Progenitor cell of endocrine pancreas (in vitro differentiated cells): ENCODE measurements at places on chromosomes 13 and 19. TPM values are rescaled to one million over a fixed set of nuclear protein-coding genes. Genes with fewer than 3 reads are reported as not detected.

DNA sequence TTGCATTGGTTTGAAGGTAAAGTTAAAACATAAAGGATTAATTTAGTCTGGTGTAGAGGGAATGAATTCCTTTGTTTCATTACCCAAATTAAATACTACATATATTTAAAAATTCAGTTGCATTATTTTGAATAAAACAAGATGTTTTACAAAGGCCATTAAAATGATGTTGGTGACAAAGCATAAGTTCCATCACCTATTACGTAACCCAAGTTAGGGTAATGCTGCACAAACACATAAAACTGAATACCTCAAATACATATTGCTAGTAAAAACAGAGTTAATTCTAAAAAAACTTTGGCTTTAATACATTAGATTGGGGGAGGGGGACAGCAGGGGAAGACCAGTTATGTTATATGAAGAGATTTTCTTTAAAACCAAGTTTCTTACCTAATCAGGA lies 80.3 kb downstream of the SERP2 start:
- DNase-seq = no peak

DNA sequence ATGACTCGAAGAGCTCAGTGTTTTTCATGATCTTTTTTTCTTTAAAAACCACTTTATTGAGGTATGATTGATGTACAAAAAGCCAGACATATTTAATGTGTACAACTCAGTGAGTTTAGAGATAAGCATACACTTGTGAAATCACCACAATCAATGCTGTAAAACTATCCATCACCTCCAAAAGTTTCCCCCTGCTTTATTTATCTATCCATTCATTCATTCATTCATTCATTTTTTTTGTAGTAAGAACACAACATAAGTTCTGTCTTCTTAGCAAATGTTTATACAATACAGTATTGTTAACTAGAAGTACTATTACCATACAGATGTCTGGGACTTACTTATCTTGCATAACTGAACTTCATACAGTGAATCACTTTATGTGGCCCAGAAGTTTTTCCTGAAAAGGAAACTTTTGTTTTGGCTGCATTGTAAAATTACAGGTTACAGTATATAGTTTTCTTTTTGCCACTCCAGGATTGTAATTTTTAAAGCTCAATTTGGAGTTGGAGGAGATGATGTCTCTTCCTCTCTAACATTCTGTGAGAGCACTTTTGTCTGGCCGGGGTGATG lies 6.7 kb downstream of the RAP2A start:
- no peak for DNase-seq

DNA sequence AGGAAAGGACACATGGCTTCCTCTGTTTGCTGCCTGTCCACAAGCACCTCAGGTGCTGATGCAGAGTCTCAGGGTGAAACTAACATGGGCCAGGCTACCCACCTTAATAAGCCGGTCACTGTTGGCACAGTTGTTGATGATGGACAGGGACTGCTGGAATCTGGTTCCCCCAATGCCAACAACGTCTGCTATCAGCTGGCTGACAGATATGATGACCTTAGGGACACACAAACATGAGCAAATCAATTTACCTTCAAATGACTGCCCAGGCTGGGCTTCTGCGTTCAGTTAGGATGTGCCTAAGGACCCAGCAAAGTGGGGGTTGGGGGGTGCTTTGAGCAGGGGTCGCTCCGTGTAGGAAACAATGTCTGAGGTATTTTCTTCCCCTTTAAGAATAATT lies 77.1 kb upstream of the SLC15A1 start:
- no peak for DNase-seq

GRCh38 chr19:2303211-2303798 lies 4.6 kb downstream of the LINGO3 start:
- no peak for DNase-seq

DNA sequence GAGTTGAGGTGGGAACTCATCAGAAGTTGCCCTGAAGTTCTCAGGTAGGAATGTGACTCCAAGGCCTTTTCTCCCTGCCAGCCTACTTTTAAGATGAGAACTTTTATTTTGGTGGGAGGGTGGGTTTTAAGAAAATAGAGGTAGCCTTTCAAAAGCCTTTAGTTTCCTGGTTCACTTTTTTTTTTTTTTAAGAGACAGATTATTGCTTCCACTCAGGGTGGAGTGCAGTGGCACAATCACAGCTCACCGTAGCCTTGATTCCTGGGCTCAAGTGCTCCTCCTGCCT lies 3.0 kb downstream of the C19orf67 start:
- DNase-seq = no peak

DNA sequence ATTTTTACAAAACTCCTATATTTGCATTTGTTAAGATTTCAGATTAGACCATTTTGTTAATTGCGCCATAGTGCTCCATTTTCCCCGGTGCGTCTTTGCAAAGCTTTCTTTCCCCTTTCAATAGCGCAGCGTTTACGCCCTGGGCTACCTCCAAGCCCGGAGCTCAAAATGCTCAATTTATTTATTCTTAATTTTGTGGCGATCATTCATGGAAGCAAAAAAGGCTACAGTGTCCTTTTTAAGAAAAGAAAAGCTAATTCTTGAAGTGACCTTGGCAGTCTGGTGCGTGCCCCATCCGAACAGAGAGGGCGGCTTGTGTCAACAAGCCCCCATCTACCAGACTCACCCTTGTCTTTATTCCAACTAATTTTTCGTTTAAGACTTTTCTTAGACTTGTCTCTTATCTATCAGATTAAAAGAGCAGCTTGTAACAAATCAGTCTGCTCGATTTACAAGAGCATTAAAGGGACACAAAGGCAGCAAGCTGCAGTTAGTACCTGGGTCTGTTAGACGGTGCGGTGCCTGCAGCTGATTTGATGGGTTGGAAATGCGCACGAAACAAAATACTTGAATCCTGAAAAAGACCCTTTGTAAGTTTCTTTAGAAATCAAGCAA lies 30.1 kb downstream of the GSX1 start:
- no peak for DNase-seq

DNA sequence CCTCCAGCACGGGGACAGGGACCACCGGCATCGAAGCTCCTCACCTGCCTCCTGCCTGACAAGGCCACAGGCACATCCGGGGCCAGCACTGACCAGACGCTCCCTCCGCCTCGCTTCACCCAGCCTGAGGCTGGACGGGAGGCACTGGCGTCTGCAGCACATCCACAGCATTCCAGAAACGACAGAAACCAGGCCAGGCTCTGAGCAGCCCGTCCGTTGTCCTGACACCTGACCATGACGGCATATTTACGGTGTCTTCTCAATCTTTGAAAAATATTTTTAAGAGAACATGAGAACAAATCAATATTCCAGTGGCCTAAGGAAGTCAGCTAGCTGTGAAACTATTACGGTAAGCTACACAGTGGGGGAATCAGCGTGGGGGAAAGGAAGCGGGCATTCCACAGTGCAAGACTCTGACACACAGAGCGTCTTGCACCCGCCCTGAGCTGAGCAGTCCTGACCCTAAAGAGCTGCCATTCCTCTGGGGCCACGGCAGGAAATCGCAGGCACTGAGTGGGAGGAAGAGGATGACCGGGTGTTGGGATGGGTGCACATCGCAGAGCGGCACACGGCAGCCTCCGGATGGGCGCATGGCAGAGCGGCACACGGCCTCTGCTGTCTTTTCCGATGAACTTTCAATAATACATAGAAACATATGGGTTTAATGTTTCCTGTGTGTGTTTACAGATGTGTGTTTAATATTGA lies 26.8 kb downstream of the RASA3 start:
- DNase-seq = no peak

GRCh38 chr13:30985637-30986205 lies 53.3 kb downstream of the TEX26 start:
- DNase-seq = no peak

- no peak for DNase-seq
Measured at GRCh38 chr13:89393758-89394304, 1722.7 kb downstream of the SLITRK5 start.

- DNase-seq = no peak
Measured at GRCh38 chr19:28036486-28036885, 1176.5 kb downstream of the UQCRFS1 start.

DNA sequence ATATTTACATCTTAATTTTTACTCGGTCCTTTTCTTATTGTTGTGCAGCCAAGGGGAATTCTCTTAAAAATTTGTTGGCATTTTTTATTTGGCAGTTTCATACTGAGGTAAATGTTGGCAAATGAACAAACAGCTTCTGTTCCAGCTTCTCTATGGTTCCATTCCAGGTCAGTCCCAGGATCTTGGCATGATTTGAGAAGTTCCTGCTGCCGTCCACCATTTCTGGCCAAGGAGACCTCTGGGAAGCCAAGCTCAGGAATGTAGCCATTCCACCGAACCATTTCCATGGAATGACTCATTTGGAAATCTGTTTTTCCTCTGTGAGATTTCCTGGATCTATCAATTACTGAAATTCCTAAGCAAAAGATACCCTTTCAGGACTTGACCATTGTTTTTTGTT lies 43.9 kb downstream of the SLC10A2 start:
- DNase-seq = no peak

- no peak for DNase-seq
Measured at GRCh38 chr13:111515307-111515617, 194.8 kb downstream of the TEX29 start.

DNA sequence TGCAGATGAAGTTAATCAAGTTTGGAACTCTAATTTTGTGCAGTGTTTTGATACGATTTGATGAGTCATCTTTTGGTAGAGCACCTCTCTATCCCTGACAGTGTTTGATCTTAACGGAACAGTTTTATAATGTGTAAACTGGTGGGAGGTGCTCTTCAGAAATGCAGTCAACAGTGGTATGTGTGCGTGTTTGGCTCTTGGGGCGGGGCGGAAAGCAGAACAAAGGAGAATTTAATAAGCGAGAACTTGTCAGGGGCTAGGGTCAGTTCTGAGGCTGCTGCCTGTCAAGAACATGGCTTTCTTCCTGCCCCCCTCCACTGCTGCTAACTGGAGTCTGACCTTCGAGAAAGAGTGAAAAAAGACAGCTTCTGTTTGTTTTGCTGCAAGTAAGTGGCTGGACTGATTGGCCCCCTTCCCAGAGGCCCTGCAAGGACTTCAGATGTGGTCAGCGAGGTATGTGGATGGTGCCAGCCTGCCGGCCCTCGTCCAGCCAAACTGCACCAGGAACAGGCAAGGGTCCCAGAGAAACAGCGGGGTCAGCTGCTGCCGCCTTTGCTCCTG lies 40.8 kb downstream of the BBC3 start:
- DNase-seq = no peak

GRCh38 chr13:73054712-73055111 lies 4.1 kb upstream of the KLF5 start:
- DNase-seq = no peak

DNA sequence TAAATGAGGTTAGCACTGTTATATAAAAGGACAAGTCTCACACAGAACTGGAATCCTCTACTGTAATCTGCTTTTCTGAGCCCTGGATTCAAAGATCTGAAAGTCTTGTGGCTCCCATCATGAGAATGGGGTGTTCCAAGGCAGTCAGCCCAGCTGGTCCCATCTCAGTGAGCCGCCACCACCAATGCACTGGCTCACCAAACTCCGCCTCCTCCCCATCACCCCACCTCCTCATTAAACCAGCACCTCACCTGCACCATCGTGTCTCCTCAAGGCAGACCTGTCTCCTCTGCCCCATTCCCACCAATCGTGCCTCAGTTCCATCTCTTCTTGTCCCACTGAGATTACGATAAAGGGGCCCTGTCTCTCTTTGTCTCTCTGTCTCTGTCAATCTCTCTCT lies 166.7 kb downstream of the USP12 start:
- DNase-seq = no peak

The SOX1 gene
- total RNA-seq = 0.51 and 0.57 TPM in 2 replicates

The NOSIP gene
- 75.0 and 82.1 TPM in 2 replicates for total RNA-seq

The OR7A5 gene
- not detected in 2 replicates for total RNA-seq

The CEACAM7 gene
- total RNA-seq = not detected in 2 replicates

The ZNF726 gene
- 5.7 and 6.0 TPM in 2 replicates for total RNA-seq

The ZNF154 gene
- 39.0 and 43.3 TPM in 2 replicates for total RNA-seq

The FGF21 gene
- not detected in 2 replicates for total RNA-seq
